ENCODE measurements at places on chromosomes 6 and 20.
A peak's percentile ranks its signal among the peaks of the same experiment; 100 is the strongest.

DNA sequence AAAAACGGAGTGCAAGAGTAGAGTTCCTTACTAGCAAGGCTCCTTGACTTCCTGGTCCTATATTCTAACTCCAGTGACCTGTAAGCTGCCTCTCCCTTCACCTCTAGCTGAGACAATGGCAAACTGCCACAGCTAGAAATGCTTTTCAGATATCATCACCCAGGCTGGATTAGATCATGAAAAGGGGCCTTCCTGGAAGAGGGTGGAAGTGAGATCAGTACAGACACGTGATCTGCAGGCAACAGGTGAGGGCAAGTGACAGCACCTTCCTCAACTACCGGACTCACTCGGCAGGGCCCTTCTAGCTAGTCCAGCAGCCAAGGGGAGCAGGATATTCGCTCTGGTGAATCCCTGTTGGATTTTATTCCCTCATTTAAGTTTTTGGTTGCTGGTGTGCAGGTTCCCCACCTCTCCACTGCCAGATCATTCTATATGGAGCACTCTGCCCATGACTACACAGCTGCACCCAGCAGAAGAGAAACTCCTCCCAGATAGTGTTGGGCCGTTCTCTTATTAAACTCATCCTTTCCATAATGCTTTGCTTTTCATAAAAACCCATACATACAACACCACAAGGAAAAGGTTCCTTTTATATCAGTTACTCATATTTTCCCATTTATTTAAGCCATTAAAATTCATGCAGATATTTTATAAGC is 26.4 kb upstream of the FAM83C start:
- peak; percentile 100 for DNase-seq

DNA sequence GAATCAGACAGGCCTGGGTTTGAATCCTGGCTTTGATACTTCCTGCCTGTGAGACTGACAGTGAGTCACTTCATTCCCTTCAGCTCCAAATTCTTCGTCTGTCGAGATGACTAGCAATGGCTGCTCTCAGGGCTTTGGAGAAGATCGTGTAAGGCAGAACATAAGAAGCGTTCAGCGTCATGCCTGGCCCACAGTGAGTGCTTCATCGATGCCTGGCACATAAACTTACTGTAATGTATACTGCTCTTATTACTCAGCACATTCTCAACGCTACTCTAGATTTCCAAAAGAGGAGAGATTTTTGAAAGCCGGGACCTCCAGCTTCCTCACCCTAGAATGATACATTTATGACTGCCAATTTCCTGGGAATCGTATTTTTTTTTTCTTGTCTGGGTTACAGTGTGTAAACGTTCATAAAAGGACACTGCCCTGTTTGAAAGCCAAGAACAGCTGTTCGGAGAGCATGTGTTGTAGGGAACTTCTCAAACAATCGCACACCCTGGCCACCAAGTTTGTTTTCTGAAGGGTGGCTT is 16.2 kb upstream of the BCAS1 start:
- no peak for DNase-seq

GRCh38 chr6:166579237-166579850 is 7.1 kb downstream of the RAMACL start:
- no peak for DNase-seq

DNA sequence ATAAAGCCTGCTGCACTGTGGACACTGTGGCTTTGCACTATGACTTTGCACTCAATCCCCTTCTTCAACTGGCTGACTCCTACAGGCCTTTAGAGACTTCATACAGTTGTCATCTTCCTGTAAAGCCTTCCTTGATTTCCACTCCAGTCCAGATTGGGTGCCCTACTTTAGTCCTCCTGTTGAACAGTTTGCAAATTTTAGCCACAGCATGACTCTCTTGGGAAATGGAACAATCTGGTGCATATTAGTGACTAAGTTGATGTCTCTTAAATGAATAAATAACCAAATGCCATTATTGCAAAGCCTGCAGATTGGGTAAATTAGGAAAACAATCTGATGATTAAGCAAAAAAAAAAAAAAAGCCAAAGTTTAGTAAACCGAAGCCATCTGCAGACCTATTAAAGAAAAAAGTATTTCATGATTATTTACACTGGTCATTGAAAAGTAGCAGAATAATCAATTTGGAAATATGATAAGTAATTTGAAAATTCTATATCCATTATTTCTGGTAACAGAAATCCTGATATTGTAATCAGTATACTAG is 12.6 kb downstream of the PLCB4 start:
- DNase-seq = no peak

GRCh38 chr6:110628330-110628729 is 151.9 kb upstream of the SLC22A16 start:
- DNase-seq = peak; percentile 52

GRCh38 chr6:451336-451735 is 59.8 kb downstream of the IRF4 start:
- no peak for DNase-seq

DNA sequence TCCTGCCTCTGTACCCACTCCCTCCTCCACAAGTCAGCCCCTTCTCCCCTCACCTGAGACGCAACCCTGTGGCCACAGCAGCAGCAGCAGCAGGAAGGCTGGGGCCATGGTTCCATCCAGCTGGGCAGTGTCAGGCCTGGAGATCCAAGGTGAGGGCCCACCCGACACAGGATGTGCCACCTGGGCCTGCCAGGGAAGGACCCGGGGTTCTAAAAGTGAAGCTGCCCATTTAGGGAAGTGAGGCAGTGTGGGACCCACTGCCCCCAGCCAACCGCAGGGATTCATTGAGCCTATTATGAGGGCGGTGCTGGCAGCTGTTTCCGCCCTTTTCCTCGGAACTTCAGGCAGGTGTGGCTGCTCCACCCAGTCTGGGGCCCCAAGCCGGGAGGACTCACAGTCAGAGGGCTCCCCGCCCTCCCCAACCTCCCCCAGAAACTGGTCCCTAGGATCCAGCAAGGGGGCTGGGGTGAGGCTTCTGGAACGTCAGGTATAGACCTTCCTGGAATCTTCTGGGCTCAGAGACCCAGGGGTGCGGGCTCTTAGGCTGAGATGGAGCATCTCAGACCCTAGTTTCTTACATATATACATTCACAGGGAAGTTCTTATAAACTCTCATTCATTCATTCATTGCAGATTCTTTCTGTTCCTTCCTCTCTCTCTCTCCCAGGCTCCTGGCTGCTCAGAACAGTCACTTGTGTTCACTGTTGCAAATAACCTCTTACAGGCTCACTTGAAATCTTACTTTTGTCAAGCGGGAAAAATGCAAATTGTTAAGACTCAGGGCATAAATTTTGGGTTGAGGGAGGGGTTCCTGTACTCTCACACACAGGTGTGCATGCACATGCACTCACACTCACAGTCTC is at the start of gene TREML2:
Gene TREML2 (minus strand): TSS at position 249 of the 863 bp plus-strand sequence. CDS start 141 bp downstream, at position 108.
- DNase-seq = no peak

DNA sequence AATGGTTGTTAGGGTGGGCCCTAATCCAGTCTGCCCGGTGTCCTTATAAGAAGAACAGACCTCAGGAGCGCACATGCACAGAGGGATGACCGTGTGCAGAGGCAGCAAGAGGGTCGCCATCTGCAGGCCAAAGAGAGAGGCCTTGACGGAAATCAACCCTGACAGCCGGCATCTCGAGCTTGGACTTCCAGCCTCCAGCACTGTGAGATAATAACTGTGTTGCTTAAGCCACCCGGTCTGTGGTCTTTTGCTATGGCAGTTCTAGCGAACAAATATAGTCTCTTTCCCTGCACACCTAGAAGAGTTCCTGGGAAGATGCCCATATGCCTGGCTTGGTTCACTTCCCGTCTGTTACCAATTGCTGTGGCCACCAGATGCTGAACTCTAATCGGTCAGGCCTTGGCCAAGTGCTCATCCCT is 35.3 kb upstream of the PTGIS start:
- peak; percentile 24 for DNase-seq

GRCh38 chr6:84872996-84873723 is 108.8 kb upstream of the TBX18 start:
- no peak for DNase-seq

- no peak for DNase-seq
These were observed 80.6 kb downstream of the ATP9A start for GRCh38 chr20:51687630-51688029.

- DNase-seq = no peak
These were observed 10.8 kb downstream of the DDO start for GRCh38 chr6:110404607-110405006.

DNA sequence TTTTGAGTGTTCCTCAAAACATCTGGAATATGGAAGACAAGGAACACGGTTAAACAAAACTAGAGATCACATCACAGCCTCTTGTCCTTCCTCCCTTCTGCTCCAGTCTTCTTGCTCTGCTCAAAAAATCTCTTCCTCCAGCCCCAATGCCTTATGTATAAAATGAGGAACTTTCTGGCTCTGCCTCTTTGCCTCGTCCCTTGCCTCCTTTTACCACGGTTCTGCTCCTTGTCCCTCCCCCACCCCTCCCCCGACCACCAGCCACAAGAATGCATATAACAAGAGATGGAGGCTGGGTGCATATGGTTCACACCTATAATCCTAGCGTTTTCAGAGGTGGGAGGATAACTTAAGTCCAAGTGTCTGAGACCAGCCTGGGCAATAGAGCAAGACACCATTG is 43.6 kb downstream of the PLAGL2 start:
- DNase-seq = no peak

DNA sequence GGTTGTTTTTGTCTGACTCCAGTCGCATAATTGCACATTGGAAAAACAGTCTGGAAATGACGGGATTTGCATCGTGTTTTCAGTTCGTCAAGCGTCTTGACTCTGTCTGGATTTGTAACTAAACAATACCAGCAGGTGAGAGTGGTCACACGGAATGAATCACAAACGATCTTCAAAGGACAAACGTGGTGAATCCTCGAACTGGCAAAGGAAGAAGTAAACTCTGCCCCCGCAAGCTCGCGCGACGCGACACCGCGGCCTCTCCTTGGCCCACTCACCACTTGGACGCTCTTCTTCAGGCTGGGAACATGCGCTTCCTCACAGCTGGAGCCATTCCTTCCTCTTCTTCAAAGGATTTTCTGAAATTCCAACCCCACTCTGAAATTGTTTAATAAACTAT is 352.6 kb downstream of the THBS2 start:
- DNase-seq = no peak

DNA sequence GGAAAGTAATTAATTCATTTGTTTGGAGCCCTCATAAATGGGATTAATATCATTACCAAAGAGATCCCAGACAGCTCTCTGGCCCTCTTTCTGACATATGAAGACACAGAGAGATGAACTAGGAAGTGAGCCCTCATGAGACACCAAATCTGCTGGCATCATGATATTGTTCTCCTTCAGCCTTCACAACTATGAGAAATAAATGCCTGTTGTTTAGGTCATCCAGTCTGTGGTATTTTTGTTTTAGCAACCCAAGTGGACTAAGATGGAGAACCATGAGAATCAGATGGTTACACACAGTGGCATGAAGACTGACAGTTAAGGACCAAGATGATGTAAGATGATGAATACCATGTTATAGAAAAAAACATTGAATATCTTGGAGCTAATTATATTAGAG is 16.9 kb upstream of the HBS1L start:
- no peak for DNase-seq

- DNase-seq = no peak
These were observed 306.4 kb downstream of the CD83 start for GRCh38 chr6:14423955-14424354.

DNA sequence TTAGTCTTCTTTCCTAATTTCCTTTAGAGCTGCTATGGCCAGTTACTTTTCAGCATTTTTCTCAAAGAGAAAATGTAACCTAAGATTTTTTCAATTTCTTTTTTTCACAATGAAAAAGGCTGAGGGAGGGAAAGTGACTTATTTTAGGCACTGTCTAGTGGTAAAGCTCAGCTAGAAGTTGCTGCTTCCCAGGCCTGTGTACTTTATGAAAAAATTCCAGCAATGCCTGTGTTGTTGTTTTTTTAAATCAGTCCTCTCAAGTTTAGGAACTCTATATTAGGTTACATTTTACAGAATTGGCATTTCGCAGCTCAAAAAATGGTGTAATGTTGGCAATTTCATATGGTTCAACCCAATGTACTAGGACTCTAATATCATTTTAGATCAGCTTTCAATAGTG is 269.6 kb downstream of the ARID1B start:
- DNase-seq = no peak

GRCh38 chr20:57393321-57394120 is 2.3 kb downstream of the RBM38 start:
- DNase-seq = no peak

GRCh38 chr6:88539295-88539764 is 373.2 kb upstream of the CNR1 start:
- DNase-seq = no peak

- no peak for DNase-seq
These were observed 53.3 kb upstream of the TMEM181 start for GRCh38 chr6:158506601-158507000.

- no peak for DNase-seq
These were observed at the start of gene PLEKHG1 for GRCh38 chr6:150599199-150600009. PLEKHG1 (plus strand) TSS chr6:150599885; CDS start chr6:150733682, 133,797 bp downstream.

DNA sequence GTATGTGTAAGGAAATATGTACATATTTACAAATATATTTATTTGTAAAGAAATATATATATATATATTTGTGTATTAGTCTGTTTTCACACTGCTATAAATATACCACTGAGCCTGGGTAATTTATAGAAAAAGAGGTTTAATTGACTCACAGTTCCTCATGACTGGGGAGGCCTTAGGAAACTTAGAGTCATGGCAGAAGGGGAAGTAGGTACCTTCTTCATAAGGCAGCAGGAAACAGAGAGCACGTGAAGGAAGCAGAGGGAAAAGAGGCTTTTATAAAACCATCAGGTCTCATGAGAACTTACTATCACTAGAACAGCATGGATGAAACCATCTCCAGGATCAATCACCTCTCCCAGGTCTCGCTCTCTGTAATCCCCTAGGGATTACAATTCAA is 644.5 kb upstream of the HS3ST5 start:
- DNase-seq = no peak

Measured in RCC 7860 (cell line).